ENCODE measurements at places on chromosomes 4 and X. TPM values are rescaled to one million over a fixed set of nuclear protein-coding genes. Genes with fewer than 3 reads are reported as not detected.

The DCUN1D4 gene
- total RNA-seq: 45.6 TPM

DNA sequence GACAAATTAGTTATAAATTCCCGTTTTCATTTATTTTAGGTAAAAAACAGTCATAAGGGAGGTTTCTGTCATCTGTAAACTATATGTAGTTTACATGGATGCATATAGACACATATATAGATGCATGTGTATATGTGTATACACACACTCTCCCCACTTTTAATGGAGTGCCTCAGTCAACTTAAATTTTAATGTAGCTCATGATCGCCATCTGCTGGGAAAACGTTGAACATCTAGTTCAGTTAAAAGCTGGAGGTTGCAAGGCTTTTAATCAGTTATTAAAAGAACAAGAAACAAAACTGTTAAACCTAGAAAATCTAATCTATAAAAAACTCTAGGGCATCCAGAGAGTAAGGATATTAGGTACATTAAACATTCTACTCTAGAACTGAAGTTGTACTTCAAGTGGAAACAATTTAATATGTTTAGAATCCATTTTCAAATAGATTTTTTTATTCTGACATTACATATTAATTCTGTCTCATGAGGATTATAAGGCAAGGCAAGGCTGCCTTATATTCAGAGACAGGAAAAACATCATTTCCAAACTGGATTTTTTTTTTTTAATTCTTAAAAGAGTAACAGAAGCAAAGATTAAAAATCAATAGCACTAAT, 122.6 kb downstream of the SHISA3 start:
- peak; percentile 49 for DNase-seq

- DNase-seq: no peak
Observed at GRCh38 chr4:176090115-176090514, 24.5 kb downstream of the WDR17 start.

- no peak for DNase-seq
Observed at GRCh38 chrX:153814591-153815315, 15.6 kb downstream of the PDZD4 start.

The CXCL3 gene
- not detected for total RNA-seq

- DNase-seq: no peak
Observed at GRCh38 chr4:125728568-125728967, 413.8 kb downstream of the FAT4 start.

DNA sequence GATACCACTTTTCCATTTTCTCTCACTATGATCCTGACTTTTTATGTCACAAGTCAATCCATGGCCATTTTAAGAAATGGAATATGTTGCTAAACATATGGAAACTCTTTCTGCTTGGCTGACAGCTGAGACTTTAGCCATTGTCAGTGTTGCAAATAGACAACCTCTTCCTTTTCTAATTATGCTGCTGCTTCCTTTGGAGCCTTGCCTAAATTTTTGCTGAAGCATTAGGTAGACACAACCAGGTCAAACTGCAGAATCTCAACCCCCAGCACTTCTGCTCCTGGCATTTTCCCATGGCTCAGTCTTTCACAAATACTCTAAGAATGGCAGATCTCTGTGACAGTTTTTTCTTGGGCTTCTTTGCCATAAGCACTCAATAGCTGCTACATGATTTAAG, 543.3 kb downstream of the GRID2 start:
- no peak for DNase-seq

DNA sequence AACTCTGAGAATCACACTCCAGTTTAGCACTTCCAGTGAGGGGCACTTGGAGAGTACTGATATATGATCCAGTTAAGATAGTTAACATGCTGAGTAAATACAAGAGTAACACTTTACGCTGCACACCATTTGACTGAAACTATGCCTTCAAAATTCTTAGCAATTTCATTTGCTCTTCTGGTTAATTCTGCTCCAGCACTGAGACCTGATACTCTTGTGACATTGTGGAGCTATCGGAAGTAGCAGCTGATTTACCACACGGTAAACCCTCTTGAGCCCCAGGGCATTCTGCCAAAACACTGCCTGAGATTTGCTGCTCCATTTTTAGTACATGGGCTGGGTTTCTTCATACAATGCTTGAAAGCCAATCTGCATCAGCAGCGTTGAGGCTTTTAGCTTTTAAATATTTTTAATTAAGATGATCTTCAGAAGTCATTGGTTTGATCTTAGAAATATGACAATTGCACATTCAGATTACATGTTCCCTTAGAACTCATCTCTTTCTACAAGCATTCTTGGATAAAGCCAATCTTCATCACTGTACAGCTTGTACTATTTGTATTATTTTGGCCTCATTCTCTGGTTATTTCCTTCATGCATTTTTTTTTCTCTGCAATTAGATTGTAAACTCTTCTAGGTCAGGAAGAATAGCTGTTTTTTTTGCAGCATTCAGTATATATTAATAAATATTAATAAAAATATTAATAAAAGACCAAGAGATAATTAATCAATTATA, 67.8 kb upstream of the ETNPPL start:
- peak; percentile 37 for DNase-seq

GRCh38 chr4:76556452-76556851, 121.4 kb downstream of the SHROOM3 start:
- no peak for DNase-seq

GRCh38 chrX:9676306-9676705, 89.3 kb downstream of the GPR143 start:
- no peak for DNase-seq

- no peak for DNase-seq
Observed at GRCh38 chr4:123940604-123941003, 544.0 kb downstream of the SPRY1 start.

The CTAG1A gene
- total RNA-seq: not detected

DNA sequence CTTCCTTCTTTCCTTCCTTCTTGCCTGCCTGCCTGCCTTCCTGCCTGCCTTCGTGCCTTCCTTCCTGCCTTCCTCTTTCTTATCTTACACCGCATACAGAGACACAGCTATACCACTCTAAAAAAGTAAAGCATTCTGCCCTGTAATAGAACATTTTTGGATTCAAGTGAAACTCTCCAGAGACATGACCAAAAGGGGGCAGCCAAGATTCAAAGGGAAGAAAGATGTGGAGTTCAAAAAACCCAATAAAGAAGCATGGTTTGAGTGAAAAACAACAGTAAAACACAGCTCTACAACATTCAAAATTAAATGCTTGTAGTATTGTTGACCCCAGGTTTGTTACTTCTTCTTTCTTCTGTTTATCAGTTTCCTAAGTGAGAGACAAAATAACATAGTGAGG, 914.9 kb upstream of the PCDH7 start:
- no peak for DNase-seq

GRCh38 chr4:181756451-181757095, 486.6 kb upstream of the TENM3 start:
- DNase-seq: no peak

DNA sequence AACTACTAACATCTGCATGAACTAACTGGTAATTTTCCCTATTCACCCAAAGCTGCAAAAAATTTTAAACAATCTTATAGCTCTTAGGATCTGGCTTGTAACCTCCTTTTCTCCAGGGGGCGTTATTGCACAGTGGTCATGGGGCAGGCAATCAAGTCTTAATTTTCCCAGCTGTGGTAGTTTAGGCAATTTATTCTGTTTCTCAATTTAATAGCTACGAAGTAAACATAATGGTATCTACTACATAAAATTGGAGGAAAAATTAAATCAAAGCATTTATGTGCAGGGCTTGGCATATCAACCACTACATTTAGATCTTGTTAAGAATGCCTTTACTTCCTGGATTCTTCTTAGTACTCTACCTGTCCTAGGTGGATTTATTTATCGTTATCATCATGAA, 137.4 kb upstream of the GUCY1A1 start:
- DNase-seq: no peak

GRCh38 chr4:25984266-25984665, 70.2 kb downstream of the SMIM20 start:
- DNase-seq: no peak

DNA sequence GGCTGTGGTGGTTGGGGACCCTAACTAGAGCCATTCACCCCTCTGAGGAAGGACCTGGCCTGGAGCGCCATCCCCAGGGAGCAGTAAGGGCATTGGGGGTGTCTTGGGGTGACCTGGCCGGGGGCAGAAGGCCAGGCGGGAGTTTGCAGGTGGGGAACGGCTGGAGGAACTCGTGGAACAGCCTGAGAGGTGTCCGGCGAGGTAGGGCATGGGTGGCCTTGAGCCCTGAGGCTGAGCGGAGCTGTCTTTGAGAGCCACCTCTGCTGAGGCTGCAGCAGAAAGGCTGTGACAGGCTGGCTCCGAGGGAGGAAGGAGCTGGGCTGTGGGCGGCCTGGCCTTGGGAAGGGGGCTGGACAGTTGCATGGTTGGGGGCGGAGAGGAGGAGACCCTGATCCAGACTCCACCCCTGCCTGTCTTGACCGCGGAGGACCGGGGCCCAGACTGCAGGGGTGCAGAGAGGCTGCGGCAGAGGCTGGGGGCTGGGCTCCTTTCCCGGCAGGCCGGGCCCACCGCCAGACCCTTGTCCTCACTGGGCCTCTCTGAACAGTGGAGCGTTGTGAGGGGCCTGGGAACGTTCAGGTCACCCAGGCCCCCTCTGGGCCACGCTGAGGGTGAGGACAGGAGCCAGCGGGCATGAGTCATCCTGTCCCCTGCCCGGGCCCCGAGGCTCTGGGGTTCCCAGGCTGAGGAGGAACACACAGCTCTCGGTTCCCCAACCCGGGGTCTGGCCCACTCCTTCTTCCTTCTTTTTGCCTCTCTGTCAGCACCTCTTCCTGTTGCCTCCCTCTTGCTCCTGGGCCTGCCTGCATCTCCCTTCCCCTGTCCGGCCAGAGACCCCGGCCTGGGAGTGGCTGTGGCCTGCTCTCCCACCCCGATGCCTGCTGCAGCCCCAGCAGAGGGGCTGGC, 8.1 kb downstream of the SH3BP2 start:
- DNase-seq: peak; percentile 46

The ARMCX2 gene
- total RNA-seq: 23.8 TPM

- DNase-seq: no peak
Observed at GRCh38 chrX:84192006-84192405, 4.0 kb upstream of the RPS6KA6 start.

The AR gene
- 0.07 TPM for total RNA-seq

- DNase-seq: no peak
Observed at GRCh38 chr4:55868581-55869090, 15.2 kb downstream of the EXOC1 start.

- no peak for DNase-seq
Observed at GRCh38 chr4:67651536-67651935, 49.4 kb downstream of the UBA6 start.

DNA sequence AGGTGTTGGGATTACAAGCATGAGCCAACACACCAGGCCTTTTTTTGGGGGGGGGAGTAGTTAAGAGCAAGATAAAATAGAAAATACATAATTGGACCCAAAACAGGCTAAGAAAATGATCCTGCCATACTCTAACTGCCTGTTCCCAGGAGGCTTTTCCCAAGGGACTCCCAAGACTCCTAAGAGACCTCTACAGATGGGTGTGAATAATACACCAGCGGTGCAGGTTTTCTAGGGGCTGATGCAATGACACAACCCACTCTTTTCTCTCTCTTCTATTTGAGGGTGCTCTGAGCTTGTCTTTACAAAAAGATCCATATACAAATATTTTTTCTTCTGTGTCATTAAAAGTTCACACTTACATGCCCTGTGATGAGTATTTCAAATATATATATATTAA, 116.9 kb downstream of the RASL11B start:
- no peak for DNase-seq

DNA sequence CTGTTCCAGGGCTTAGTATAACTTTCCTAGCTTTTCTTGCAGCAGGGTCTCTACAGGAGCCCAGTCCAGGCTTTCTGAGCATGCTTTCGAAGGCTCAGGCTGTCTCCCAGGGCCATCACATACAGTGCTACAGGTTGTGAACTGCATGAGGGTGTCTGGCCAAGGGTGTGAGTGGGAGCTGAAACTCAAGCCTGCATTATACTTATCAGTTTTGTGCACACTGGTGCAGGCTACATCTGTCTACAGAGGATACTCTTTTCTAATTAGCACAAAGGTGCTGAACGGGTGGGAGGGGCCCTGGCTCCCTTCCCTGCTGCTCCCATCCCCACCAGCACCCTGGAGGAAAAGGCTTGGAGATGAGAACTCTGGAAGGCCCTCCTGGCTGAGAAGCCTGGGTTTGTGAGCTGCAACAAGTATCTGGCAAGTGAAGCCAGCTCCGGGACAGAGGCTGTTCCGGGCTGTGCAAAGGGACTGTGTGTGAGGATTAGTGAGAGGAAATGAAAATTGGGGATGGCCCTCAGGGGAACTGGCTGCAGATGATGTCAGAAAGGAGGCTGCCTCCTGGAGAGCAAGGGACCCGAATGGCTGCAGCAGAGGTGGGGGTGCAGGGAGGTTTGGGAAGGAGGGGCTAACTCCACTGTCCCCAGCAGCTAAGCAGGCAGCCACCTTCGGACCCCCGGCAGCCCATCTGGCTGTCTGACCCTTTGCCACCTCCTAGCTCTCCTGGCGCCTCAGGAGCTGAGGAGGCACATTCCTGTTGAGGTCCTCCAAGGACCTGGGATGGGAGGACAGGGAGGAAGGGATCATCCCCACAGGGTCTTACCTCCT, 68.5 kb downstream of the EFNB1 start:
- no peak for DNase-seq

- DNase-seq: no peak
Observed at GRCh38 chr4:130855533-130855932, 1759.6 kb downstream of the C4orf33 start.

- peak; percentile 42 for DNase-seq
Observed at GRCh38 chrX:70262952-70263567, 3.1 kb upstream of the P2RY4 start.

The SNCA gene
- 0.86 TPM for total RNA-seq

Data from activated T-cell treated with anti-CD3 and anti-CD28 coated beads, Interleukin-2, amount 50 U/mL, for 72 hours (primary cell).